ENCODE measurements at places on chromosomes 7 and 10.

DNA sequence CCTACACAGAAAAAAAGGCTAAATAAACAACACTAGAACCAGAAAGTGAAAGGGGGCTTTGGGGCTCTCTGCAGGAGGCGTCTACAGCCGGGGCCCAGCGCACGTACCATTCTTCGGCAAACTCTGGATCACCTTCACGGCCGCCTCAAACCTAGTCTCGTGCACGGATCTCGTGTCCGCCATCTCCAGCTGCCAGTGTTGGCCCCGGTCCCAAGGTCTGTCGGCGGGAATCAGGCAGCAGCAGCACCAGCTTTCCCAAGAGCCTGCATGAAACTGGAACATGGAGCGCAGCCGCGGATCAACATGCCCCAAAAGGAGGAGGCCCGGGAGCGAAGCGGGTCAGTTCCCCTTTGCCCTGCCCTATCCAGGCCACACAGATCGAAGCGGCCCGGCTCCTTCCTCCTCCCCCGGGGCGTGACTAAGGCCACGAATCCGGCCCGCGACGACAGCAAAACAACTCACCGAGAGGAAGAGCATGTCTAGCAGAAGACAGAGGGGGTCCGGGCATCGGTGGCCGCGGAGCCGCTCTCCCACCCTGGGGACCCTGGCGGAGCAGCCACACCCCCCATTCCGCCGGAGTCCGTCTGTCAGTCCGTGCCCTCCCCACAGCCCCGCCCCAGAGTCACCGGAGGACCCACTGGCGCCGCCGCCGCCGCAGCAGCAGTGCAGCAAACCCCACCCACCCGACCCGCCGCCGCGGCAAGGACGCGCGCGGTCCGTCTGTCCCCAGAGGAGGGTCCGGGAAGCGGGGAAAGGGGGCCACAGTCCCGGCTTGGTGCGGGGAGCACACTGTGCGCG, at the start of gene ACBD5:
Gene ACBD5, minus strand, starts transcription at position 586 of the 798 bp plus-strand sequence. Its CDS starts 109 bp downstream, at position 477.
- peak; percentile 67 for DNase-seq

- no peak for DNase-seq
Measured at GRCh38 chr10:99623919-99624318, 3.7 kb upstream of the SLC25A28 start.

DNA sequence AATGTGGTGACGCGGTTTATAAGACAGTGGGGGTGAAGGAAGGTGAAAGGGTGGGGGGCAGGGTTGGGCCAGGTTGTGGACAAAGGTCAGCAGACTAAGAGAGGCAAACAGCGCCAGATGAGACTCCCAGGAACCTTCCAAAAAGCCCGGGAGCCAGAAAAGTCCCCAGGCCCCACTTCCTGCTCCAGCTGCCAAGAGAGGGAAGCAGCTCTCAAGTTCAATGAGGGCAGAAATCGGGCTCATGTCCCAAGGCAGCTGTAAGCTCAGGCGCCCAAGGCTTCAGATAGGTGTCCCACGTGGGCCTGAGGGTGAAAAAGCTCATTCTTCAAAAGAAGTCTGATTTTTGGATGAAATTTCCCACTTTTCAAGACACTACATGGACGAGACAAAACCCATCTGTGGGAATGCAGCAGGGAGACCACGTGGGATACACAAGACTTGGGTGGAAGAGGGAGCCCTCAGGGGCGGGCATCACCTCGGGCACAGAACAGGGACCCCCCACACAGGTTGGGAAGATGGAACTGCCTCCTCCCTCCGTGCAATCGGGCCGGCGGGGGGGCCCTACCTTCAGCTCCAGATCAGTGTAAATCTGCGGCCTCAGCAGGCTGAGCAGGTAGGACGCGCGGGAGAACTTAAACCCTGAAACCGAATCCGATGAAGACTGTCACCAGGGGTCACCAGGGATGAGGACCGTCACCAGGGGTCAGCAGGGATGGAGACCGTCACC, 7.8 kb downstream of the PYROXD2 start:
- DNase-seq, result no peak

DNA sequence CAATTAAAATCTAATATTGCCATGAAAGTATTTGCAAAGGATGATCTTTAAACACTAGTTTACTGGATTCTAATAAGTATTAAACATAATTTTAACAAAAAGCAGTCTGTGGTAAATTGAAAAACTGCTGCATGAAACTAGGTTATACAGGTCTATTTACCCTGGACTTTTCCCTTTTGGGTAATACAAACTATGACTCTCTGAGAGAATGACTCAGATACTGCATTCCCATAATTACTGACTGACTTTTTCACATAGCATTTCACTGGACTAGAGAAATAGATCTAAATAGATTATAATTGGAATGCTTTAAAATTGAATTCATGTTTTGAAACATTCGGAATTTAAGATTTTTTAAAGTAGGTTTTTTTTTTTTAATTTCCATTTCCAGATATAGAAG, 395.7 kb downstream of the THSD7A start:
- DNase-seq, result no peak
